Stimulated activated CD8-positive, alpha-beta memory T cell treated with anti-CD3 and anti-CD28 coated beads, Interleukin-7, amount 100 ng/mL, for 1 hour (primary cell): ENCODE measurements at places on chromosomes 1 and 21.
A peak's percentile ranks its signal among the peaks of the same experiment; 100 is the strongest.

DNA sequence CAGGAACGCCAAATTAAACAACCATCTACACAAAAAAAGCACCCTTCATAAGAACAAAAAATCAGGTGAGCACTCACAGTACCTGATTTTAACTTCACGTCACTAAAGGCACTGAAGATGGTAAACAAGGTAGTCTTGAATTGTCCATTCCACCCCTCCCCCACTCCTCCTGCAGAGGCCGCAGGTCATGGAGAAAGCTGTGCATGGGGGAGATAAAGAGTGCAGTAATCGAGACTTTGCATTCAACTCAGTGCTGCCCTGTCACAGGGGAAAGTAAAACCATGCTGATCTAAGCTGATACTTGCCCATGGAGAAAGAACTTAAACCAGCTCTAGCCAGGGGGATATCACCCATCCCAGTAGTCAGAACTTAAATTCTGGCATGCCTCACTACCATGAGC, 61.4 kb upstream of the LRIF1 start:
- DNase-seq: no peak

DNA sequence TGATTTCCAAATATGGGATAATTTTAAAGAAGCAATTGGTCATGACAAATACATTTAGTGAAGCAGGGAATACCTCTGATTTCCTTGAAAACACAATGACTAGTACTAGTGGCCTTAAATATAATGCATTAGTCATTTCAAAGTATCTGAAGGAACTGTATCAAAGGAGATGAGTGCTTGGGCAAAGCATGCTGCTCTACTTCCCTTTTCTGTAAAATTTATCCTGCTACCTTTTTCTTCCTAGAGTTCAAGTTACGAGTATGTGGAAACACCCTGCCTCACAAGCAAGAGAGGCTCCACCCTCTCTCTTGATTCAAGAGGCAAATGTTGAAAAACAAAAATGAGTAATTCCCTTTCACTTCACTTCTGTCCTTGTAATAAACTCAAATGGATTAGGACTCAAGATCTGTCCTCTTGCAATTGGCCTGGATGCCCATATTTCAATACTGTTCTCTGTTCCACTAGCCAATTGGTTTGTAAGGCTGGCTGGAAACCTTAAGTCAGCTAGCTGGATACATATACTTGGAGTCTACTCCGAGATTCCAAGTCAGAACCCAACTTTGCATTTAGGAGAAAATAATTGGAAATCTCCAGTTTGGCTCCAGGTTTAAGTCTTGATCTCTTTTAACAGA, 92.5 kb downstream of the CDC42BPA start:
- no peak for DNase-seq

- DNase-seq: no peak
These were observed 61.6 kb downstream of the RNF187 start for GRCh38 chr1:228548788-228549187.

DNA sequence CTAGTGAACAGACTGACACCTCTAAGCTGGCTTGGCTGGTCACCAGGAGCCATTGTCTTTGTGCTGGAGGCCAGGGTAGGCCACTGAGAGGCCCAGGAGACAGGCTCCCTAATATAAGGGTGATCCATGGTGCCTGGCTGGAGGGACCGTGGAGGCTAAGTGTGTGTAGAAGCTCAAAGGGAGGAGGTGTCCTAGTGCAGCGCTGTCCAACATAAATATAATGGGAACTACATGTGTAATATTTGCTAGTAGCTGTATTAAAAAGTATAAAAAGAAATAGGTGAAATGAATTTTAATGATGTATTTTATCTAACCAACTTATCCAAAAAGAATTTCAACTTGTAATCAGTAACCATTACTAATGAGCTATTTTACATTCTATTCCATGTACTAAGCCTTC, 35.0 kb downstream of the SOX13 start:
- DNase-seq: no peak

- DNase-seq: no peak
These were observed 32.3 kb downstream of the CD160 start for GRCh38 chr1:145751491-145752037.

DNA sequence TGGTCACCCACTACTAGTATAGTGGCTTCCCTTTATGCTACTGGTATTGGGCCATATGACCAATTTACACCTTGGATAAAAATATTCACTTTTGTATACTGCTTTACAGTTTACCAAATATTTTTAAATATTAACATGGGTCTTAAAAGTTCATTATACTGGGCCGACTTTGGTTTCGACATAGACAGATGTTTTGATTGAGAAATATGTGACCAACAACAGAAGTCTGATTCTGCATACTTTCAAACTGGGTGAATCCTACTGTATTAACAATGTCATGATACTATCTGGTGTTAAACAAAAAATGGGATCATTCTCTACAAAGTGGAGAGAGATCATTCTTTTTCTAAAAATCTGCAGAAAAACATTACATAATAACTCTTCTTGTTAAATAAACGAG, 134.8 kb downstream of the AKT3 start:
- DNase-seq: no peak

DNA sequence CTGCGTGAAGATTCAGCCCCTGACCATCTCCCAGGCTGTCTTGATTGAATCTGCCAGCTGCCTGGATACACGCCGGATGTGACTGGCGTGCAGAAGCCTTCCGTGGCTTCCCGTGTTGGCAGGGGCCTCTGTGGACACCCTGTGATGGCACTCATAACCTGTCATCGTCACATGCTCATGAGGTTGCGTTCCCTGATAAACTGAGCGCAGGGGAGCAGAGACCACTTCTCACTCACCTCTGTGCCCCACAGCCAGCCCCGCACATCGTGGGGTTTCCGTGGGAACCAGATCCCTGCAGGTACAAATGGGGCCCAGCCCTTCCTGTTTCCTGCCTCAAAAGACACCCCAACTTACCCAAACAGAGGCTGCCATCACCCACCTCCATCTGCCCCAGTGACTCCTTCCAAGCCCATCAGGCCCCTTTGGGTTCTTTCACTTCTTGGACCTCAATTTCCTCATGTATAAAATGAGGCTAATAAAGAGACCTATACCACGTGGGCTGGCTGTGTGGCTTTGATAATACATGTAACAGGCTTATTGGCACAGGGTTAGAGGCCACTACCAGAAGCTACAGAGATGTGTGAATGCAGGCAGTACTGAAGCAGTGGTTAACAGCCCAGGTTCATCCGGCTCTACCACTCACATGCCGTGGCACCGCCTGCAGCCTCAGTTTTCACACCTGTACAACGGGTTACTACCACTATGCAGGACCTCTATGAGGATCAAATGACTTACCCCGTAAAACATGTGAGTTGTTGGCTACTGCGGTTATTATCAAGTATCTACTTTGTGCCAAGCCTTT, 23.6 kb downstream of the HTR6 start:
- peak; percentile 14 for DNase-seq

- DNase-seq: no peak
These were observed 3.9 kb upstream of the TGFBR3 start for GRCh38 chr1:91889717-91890459.

- no peak for DNase-seq
These were observed 2.8 kb downstream of the TGFB2 start for GRCh38 chr1:218347723-218348627.

- DNase-seq: no peak
These were observed 591.7 kb downstream of the SMYD3 start for GRCh38 chr1:245915406-245915805.

- DNase-seq: no peak
These were observed 13.1 kb upstream of the TMEM61 start for GRCh38 chr1:54967372-54967771.

- no peak for DNase-seq
These were observed 18.1 kb downstream of the UBIAD1 start for GRCh38 chr1:11291049-11291448.

DNA sequence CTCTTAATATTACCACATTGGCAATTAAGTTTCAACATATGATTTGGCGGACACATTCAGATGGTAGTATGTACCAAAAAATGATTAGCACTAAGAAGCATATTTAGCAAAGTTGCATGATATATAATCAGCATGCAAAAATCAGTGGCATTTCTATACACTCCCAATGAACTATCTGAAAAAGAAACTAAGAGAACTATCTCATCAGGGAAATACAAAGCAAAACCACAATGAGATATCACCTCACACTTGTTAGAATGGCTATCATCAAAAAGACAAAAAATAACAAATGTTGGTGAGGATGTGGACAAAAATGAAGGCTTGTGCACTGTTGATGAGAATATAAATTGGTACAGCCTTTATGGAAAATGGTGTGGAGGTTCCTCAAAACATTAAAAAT, 31.4 kb upstream of the DENND1B start:
- DNase-seq: no peak

DNA sequence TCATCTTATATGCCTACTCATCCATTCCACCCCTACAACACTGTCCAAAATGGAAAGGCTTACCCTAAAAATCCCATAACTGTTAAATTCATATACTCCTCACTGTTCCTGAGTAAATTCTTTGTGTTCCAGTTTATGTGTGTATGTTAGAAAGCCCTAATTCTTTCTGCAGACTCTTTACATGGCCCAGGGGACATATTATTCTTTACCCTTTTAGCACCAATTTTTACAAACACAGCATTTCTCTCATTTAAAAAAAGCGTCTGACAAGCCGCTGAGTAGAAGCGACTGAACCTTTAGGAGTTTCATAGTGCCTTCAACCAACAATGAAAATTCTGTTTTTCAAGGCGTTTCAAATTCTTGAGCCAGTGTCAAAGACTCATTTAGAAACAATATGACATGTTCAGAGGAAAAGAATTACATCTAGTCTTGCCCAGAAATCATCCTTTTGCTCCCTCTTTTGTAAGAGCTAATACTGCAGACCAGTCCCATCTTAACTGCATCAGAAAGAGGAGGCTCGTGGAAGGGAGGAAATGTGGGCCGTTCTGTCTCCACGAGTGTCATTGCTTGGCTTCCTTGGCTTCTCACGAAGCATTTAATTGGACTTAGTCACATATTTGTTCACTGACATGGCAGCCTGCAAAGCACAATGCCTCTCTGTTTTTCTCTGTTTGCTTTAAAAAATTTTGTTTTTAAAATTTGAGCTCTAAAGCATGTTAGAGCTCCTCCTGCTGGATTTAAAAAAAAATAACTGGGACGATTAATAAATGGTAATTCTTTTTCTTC, 21.3 kb upstream of the C1orf105 start:
- DNase-seq: no peak

DNA sequence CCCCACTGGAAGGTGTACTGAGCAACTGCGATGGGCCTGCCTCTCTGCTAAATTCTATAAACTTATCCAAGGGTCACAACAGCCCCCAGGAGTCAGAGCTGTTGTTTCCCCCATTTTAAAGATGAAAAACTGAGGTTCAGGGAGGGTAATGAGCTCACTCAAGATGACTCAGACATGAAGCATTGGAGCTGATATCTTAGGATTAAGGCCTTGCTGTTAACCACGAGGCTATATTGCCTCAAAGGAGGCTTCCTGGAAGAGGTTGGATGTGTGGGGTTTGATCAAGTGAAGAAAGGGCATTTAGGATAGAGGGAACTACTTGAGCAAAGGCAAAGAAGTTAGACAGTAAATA, 6.7 kb downstream of the LDLRAP1 start:
- no peak for DNase-seq

DNA sequence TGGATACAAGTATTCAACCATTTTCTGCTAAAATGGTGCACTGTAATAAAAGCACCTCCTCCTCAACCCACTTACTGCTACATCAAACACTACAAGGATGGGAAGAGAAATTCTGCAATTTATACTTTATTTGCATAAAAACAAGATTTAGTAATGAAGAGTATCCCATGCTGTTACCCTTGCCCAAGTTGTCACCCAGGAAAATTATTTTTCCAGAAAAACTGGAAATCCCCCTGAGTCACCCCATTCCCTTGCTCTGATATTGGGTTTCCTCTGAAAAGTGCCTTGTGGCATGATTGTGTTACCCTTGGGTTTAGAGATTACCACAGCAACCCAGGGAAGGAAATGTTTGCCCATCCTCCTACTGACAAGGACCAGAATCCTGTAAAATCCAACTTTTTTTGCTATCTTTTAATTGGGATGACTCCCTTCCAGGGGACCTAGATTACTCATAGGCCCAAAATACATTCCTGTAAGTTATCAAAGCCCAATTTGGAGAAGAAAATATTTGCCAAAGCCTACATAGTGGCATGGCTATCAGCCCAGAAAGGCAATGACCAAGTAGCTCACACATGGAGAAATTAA, 16.5 kb upstream of the ZC3H11B start:
- DNase-seq: no peak

DNA sequence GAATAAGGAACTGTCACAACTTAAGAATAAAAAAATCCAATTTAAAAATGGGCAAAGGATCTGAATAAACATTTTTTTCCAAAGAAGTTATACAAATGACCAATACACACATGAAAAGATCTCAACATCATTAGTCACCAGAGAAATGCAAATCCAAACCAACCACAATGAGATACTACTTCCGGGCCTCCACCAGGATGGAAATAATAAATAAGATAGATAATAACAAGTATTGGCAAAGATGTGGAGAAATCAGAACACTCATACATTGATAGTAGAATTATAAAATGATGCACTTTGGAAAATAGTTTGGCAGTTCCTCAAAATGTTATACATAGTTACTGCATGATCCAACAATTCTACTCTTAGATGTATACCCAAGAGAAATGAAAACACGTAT, 18.7 kb downstream of the ZSWIM5 start:
- no peak for DNase-seq

GRCh38 chr1:33344896-33345560, 24.1 kb upstream of the A3GALT2 start:
- no peak for DNase-seq

DNA sequence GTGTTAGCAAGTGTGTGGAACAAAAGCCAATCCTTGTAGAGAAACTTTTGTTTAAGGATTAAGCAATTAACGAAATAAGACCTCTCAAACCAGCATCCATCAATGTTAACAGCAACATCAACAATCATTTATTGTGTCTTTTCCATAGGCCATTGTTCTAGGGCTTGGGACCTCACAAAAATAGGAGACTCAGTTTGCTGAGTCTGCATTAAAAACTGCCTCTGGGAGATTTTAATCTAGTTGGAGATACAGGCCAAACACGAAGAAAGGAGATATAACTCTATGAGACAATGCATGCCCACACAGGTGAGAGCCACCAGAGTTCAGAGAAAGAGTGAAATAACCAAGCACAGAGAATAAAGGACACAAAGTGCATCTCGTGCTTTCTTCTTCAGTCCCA, 14.4 kb upstream of the SELP start:
- no peak for DNase-seq

DNA sequence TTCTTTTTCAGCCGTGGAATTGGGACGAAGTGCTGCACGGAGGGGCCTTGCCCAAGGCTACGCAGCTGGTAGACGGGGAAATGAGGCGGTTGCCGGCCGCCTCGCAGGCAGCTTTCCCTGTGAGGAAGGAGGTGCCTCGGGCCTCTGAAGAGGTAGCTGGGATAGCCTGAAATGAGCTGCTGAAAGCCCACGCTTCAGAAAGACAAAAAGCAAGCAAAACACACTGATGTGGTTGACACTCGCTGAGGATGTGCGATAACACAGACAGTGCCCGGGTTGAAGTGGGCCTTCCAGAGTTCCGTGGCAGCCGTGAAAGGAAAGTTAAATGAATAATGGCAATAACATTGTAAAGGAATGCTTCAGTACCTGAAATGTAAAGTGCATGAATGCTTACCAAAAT, 47.2 kb downstream of the S1PR1 start:
- DNase-seq: no peak
